ENCODE measurements at places on chromosomes 11 and 22.

GRCh38 chr11:581342-581741, 5.1 kb downstream of the PHRF1 start:
- DNase-seq = no peak
- H3K4me3 ChIP-seq = no peak overlapping the region
- H3K27ac ChIP-seq = no peak overlapping the region
- H3K27me3 ChIP-seq = no peaks in the 10 kb centered on the region

DNA sequence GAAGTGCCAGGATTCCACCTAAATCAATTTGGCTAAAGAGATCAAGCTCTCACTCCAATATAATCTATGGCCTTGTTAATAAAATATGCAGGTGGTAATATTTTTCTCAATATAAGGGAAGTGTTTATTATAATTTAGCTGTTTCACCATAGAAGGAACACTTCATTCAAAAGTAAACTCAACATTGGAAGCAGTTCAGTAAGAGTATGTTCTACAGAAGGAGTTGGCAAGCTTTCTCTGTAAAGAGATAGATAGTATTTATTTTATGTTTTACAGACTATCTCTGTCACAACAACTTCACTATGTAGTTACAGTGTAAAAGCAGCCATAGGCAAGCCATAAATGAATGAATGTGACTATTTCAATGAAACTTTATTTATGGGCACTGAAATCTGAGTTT, 313.6 kb upstream of the ANO3 start:
- no peaks in the 10 kb centered on the region for H3K4me1 ChIP-seq
- no peak overlapping the region for H3K4me3 ChIP-seq
- no peaks in the 10 kb centered on the region for H3K27me3 ChIP-seq
- no peaks in the 10 kb centered on the region for H3K36me3 ChIP-seq
- no peak for DNase-seq

- no peaks in the 10 kb centered on the region for H3K27me3 ChIP-seq
- DNase-seq = no peak
- no peaks in the 10 kb centered on the region for H3K36me3 ChIP-seq
- no peak overlapping the region for H3K4me3 ChIP-seq
Observed at GRCh38 chr22:17243524-17243923, 24.3 kb upstream of the ADA2 start.

DNA sequence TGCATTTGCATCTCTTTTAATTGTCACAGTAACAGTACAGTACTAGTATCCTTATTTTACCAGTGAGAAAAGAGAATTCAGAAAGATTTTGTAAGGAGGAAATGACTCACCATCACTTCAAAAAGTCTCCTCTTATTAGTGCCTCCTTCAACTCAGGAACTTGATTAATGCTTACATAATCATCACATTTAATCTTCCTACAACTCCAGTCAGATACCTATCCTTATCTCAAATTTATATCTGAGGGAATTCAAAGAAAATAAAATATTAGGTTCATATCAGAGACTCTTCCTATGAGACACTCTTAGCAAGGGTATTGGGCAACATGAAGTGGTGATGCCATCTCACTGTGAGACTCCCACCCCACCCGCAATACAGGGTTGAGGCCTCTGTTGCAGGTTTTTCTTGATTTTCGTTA, 26.1 kb upstream of the CTSC start:
- H3K27ac ChIP-seq = no peak overlapping the region
- no peak for DNase-seq
- no peaks in the 10 kb centered on the region for H3K36me3 ChIP-seq
- H3K27me3 ChIP-seq = no peaks in the 10 kb centered on the region
- H3K4me1 ChIP-seq = no peaks in the 10 kb centered on the region

DNA sequence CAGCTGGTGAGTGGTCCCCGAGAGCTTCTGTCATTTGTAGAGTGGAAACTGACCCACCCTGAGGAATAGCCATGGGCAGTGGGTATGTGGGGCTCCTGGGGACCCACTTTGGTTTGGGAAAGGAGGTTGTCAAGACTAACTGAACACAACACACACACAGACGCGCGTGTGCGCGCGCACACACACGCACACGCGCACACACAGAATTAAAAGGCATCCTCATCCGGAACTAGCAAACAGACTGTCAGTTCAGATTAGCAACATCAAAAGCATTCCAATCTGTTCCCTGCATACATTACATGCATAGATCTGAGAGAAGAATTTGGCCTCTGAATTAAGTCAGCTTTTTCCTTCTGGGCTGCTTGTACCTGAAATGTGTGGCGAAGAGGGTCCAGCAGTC, 284.7 kb downstream of the ST3GAL4 start:
- H3K36me3 ChIP-seq = no peaks in the 10 kb centered on the region
- H3K27ac ChIP-seq = no peak overlapping the region
- peaks cover 2% of the 10 kb centered on the region for H3K4me1 ChIP-seq

GRCh38 chr11:128053981-128054931, 533.1 kb downstream of the ETS1 start:
- H3K36me3 ChIP-seq = no peaks in the 10 kb centered on the region
- no peaks in the 10 kb centered on the region for H3K27me3 ChIP-seq
- no peak overlapping the region for H3K4me3 ChIP-seq

DNA sequence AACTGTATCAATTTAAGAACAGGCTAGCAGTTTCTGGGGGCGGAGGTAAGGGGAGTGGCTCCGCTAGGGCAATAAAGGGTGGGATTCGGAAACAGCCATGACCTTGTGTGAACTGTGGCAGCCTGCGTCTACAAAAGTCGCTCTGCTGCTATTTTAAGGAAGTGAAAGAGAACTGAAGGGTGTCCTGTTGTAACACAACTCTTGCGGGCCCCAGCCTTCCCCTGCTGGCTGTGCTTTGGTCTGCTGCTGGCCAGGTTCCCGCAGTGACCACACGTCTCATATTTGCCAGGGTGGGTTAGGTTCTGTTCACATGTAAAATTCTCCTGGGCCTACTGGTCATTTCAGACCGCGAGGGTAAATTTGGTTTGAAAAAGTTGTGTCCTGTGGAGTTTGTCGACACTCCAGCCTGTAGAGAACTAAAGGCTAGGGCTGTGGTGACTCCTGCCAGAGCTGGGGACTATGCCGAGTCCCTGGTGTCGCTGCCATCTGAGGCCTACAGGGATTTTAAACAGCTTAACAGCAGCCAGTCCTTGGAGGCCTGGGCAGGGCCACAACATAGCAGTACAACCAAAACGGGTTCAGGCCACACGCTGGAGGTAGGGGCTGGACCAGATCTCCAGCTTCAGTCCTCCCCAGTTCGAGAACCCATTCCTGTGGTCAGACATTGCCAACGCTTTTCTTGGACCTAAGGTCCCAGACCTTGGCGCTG, 1.1 kb upstream of the PPFIBP2 start:
- H3K36me3 ChIP-seq = no peaks in the 10 kb centered on the region
- H3K27ac ChIP-seq = no peak overlapping the region
- DNase-seq = no peak
- no peaks in the 10 kb centered on the region for H3K4me1 ChIP-seq

DNA sequence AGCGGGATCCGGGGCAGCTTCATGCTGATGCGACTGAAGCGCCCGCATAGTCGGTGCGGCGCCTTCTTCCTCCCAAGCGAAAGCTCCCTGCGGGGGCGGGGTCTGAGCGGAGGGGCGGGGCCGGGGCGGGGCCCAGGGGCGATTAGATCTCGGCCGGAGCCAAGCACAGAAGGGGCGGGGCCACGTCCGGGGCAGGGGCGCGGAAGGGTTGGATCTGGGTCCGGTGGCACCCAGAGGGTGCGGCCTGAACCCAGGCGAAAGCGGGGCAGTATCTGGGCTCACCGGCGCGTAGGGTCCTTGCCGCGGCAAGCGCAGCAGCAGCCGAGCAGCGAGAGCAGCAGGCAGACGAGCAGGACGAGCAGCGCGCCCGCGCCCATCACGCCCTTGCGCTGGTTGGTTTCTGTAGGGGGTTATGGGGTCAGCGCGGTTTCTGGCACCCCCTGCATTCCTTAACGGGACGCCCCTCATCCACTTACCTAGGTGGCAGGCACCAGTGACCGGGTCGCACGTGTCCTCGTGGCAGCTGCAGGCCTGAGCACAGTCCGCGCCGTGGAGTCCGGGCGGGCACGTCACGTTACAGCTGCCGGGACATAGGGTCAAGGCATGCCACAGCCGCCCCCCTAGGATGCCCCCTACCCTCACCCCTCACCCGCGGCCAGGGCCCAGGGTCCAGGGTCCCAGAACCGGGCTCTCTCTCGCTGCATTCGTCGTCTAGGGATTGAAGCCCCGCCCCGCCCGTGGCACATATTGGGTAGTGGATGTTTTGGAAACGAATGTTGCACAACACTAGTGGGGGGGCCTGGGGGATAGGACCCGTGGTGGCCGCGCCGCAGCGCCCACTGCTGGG, 8.1 kb downstream of the SCARF2 start:
- H3K27ac ChIP-seq = no peak overlapping the region
- peak; percentile 77 for DNase-seq
- H3K4me3 ChIP-seq = no peak overlapping the region
- peaks cover 12% of the 10 kb centered on the region for H3K4me1 ChIP-seq
- peaks cover 3% of the 10 kb centered on the region for H3K27me3 ChIP-seq

DNA sequence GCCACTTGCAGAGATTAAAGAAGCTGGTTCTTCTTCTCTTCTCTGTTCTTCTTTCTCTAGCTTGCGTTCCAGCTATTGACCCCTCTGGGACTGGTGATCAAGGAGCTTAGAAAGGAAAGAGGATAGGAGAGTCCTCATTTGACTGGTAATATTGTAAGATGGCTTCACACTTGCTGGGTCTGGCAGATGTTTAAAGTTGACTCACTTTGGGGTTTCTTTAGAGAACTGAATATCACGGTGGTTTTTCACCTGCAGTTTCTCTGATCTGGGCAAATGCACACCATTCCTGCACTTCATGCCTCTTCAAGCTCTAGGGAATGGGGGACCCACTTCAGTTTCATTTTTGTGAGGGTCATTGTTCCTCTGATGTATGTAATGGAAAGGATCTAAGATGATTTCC, 41.8 kb upstream of the DEUP1 start:
- no peaks in the 10 kb centered on the region for H3K36me3 ChIP-seq
- no peak overlapping the region for H3K27ac ChIP-seq
- no peak overlapping the region for H3K4me3 ChIP-seq
- no peaks in the 10 kb centered on the region for H3K27me3 ChIP-seq
- peaks cover 1% of the 10 kb centered on the region for H3K4me1 ChIP-seq

- H3K4me1 ChIP-seq = no peaks in the 10 kb centered on the region
- no peaks in the 10 kb centered on the region for H3K27me3 ChIP-seq
- no peaks in the 10 kb centered on the region for H3K36me3 ChIP-seq
Observed at GRCh38 chr11:122399375-122399774, 256.1 kb upstream of the UBASH3B start.

DNA sequence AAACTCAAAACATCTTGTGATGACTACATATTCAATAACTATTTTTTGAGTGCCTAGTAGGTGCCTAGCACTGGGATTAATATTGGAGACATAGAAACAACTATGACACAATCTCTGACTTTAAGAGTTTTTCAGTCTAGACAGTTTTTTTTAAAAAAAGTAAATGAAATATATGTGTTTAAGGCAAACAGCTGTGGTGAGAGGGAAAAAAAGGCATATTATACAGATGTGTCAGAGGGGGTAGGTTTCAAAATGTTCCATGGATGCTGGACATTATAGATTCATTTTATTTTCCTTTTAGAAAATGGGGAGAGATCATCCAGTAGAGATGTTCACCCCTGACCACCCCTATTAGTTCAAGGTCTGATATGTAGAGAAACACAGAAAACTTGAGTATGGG, 90.8 kb downstream of the LUZP2 start:
- H3K4me1 ChIP-seq = no peaks in the 10 kb centered on the region
- H3K36me3 ChIP-seq = no peaks in the 10 kb centered on the region
- no peak overlapping the region for H3K27ac ChIP-seq
- no peak for DNase-seq

DNA sequence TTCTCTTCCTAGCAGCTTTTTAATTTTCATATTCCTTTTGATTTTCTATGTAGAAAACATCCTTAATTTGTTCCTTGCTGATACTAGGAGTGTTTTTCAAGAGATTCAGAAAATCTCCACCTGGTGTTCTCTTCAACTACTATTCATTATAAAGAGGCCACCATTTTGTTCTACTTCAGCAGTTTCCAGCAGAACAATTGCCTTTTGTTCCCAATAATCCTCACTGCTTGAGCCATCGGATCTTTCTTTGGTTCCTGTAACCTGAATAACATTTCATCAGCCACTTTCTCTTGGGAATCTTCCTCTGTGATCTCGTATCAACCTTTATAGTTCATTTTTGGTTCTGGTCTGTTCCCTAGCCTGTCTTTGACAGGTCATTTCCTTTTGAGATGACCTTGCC, 1.8 kb upstream of the OR10A5 start:
- no peak for DNase-seq
- no peaks in the 10 kb centered on the region for H3K27me3 ChIP-seq
- H3K4me1 ChIP-seq = no peaks in the 10 kb centered on the region

- no peak overlapping the region for H3K27ac ChIP-seq
- H3K4me3 ChIP-seq = no peak overlapping the region
- no peaks in the 10 kb centered on the region for H3K36me3 ChIP-seq
- H3K27me3 ChIP-seq = no peaks in the 10 kb centered on the region
- no peaks in the 10 kb centered on the region for H3K4me1 ChIP-seq
Observed at GRCh38 chr11:70700871-70701270, 302.5 kb downstream of the CTTN start.

GRCh38 chr11:43545610-43546009, 134.9 kb upstream of the HSD17B12 start:
- H3K36me3 ChIP-seq = no peaks in the 10 kb centered on the region
- no peak overlapping the region for H3K4me3 ChIP-seq
- H3K27ac ChIP-seq = no peak overlapping the region
- peaks cover 2% of the 10 kb centered on the region for H3K4me1 ChIP-seq
- peaks cover 2% of the 10 kb centered on the region for H3K27me3 ChIP-seq
- no peak for DNase-seq

GRCh38 chr11:86629045-86629706, 43.2 kb downstream of the ME3 start:
- H3K4me3 ChIP-seq = no peak overlapping the region
- peaks cover 2% of the 10 kb centered on the region for H3K4me1 ChIP-seq
- H3K36me3 ChIP-seq = no peaks in the 10 kb centered on the region
- no peak for DNase-seq
- H3K27ac ChIP-seq = no peak overlapping the region

- DNase-seq = peak; percentile 3
- no peak overlapping the region for H3K4me3 ChIP-seq
- no peaks in the 10 kb centered on the region for H3K36me3 ChIP-seq
- no peaks in the 10 kb centered on the region for H3K4me1 ChIP-seq
Observed at GRCh38 chr22:28075358-28075981, 156.4 kb upstream of the PITPNB start.

- peaks cover 3% of the 10 kb centered on the region for H3K27me3 ChIP-seq
- H3K27ac ChIP-seq = no peak overlapping the region
- H3K36me3 ChIP-seq = no peaks in the 10 kb centered on the region
- DNase-seq = no peak
- no peak overlapping the region for H3K4me3 ChIP-seq
Observed at GRCh38 chr22:42281706-42282251, 11.3 kb upstream of the TCF20 start.

DNA sequence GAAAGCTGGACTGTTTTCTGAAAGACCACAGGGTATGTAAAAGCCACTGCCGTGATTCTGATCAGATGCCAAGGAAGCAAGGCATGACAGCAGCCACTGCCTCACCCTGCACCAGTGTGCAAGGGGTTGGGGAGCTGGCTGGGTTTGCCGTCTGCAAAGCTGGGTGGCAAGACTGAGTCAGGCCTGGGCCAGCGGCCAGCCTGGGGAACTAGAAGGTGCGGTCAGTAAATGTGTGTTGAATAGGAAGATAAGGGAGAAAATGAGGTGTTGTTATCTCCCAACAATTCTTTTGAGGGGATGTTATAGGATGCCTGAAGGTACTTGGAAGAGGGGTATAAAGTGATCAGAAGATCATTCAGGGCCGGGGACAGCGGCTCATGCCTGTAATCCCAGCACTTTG, 8.0 kb downstream of the VSTM5 start:
- no peak overlapping the region for H3K27ac ChIP-seq
- DNase-seq = no peak
- H3K27me3 ChIP-seq = no peaks in the 10 kb centered on the region
- H3K4me3 ChIP-seq = no peak overlapping the region

All from mesendoderm (in vitro differentiated cells).